ENCODE measurements at places on chromosomes 6 and 20.
A peak's percentile ranks its signal among the peaks of the same experiment; 100 is the strongest.

- no peak for DNase-seq
Measured at GRCh38 chr20:59829054-59829785, 104.2 kb downstream of the SYCP2 start.

GRCh38 chr6:43634702-43635303, 837 bp upstream of the MAD2L1BP start:
- no peak for DNase-seq

DNA sequence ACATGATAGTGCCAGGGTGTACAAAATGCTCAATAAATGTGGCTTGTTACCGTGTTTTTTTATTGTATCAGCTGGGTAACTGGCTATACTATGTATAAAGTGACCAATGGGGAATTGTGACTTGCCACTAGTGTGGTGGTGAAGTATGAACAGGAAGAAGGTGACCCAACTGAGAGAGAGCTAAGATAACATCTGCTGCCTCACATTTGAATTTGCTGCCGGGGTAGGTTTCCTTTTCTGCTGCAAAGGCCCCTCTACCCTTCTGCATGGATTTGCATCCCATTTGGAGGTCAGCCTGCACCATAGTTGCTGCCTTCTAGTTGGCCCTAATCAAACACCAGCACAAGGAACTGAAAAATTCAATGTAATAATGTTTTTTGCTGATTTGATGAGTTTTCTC, 24.1 kb downstream of the IL17A start:
- no peak for DNase-seq

- DNase-seq = no peak
Measured at GRCh38 chr20:4794846-4795245, 73.1 kb downstream of the PRND start.

DNA sequence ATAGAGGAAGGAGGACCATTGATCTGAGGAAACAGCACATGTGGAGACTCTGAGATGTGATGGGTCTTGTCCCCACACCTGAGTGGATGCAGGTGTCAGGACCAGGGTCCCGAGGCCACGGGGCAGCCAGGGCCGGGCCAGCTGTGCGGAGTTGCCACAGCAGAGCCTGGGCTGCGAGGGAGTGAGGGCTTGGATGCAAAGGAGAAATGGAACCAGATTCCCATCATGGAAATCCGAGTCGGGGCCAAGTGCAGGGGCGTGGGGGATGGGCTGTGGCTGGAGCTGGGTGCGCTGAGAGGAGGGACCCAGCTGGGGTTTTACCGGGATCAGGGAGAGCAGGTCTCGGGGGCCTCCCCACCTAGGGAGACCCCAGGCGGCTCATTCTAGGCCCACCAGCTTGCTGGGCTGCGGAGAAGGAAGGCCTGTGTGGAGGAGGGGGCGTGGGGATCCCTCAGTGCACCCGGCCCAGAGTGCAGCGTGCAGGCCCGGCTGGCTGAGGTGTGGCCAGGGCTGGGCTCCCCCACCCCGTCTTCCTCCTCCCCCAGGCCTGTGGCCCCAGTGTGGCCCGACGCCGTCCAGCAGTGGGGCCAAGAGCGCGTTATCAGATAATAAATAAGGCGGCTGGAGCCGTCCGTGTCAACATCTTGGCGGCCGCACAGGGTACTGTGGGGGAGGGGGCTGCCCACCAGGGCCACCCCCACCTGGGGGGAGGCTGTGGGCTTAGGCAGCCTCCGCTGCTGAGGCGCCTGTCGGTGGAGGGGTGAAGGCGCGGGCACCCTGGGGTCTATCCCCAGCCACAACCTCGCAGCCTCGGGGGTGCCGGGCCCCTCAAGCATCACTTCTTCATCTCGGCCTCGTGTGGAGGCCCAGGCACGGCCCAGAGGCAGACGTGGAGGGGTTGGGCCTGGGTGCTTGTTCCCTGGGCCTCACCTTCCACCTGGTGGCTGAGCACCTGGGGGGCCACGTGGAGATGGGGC, 17.2 kb downstream of the GATA5 start:
- no peak for DNase-seq

DNA sequence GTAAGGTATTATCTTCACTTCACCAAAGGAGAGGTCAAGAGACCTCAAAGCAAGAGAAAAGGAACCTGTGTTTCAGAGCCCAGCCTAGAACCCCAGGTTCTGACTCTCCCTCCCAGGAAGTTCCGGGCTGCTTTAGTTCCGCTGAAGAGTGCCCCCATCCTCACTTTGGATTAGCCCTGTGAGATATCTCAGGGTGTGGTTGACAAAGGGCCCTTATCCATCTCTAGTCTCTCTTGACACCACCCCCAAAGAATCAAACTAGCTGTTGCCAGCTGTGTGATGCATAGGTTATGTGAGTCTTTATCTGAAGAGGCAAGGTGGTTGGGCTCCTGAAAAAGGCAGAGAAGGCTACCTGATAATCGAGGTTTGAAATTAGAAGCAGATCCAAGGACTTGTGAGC, 20.6 kb downstream of the BRPF3 start:
- DNase-seq = no peak

- no peak for DNase-seq
Measured at GRCh38 chr20:20447196-20447595, 79.3 kb downstream of the INSM1 start.

DNA sequence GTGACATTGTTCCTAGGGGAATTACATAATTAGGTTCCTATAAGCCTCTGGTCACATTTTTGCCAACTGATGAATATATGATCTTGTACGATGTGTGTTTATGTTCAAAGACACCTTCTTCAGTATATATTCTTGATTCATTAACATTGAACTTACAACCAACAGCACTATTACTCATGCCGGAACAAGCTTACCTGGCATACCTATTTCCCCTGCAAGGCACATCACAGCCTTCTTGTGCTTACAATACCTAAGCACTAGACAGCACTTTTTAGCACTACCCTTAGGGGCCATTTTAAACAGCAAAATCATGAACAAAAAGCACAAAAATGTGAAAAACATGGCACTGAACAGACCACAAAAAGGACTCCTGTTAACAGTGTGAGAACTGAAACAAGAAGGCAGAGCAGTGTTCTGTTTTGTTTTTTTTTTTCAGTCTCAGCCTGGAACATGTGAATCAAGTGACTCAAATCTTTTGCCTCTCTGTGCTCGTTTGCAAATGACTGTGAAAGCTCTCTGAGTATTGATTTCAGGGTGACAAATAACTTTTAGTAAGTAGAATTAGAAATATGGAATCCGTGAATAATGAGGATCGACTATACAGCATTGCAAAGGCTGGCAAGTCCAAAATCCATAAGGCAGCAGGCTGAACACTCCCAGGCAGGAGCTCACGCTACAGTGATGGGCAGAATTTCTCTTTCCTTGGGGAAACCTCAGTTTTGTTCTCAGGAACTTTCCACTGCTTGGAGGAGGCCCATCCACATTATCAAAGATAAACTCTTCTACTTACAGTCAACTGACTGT, 102.3 kb upstream of the TSHZ2 start:
- no peak for DNase-seq

- DNase-seq = no peak
Measured at GRCh38 chr20:38291966-38292365, 12.0 kb upstream of the BPI start.

DNA sequence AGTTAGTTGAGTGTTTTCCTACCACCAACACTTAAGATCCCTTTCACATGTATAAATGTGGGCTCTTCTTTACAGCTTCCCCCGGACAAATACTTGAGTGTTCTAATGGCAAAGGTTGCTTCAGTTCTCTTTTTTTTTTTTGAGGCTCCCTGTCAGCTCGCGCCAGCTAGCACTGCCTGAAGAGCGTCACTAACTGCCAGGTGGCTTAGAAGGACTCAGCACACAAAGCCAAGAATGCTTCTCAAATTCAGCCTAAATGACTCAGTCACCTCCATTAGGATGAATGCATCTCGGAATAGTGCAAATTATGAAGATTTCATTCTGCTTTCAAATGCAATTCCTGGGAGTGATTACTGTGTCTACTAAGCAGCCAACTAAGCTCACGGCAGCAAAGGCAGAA, 150.7 kb upstream of the BTBD3 start:
- no peak for DNase-seq

GRCh38 chr6:5199702-5200101, 61.0 kb downstream of the LYRM4 start:
- no peak for DNase-seq

- DNase-seq = no peak
Measured at GRCh38 chr20:61436283-61436666, 184.2 kb downstream of the CDH4 start.

- DNase-seq = no peak
Measured at GRCh38 chr6:74942130-74942529, 263.7 kb downstream of the COL12A1 start.

DNA sequence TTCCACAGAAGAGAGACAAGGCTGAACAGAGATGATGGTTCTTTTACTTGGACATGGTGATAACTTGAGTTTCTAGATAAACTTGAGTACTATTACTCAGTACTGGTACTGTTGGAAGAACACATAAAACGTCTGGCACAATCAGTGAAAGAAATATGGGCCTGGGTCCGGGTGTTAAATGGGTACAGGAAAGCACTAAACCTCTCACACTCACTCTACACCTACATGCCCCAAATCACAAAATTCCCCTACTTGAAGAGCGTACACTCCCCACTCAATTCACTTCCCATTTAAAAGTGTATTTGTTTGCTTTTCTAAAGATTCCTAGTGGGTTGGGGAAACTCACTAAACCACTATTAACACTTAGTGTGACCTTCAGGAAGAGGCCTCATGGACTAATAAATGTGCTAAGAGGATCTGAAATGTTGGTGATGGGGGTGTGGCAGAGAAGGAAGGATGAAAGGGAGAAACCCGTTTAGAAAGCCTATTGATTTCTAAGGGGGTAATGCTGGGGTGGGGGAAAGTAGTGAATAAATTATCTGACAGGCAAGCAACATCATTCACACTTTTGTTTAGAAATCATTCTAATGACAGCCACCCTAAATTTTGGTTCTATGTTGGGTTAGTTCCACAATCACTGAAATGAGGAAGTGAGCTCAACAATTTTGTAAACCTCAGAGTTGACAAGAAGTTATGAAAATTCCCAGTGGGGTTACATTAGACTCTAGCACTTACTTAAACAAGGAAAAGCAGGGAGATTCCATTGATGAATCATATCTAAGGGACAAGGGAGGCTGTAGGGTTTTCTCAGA, 222.6 kb upstream of the MARCKS start:
- no peak for DNase-seq

GRCh38 chr6:29510746-29511300, 23.1 kb upstream of the MAS1L start:
- DNase-seq = no peak

DNA sequence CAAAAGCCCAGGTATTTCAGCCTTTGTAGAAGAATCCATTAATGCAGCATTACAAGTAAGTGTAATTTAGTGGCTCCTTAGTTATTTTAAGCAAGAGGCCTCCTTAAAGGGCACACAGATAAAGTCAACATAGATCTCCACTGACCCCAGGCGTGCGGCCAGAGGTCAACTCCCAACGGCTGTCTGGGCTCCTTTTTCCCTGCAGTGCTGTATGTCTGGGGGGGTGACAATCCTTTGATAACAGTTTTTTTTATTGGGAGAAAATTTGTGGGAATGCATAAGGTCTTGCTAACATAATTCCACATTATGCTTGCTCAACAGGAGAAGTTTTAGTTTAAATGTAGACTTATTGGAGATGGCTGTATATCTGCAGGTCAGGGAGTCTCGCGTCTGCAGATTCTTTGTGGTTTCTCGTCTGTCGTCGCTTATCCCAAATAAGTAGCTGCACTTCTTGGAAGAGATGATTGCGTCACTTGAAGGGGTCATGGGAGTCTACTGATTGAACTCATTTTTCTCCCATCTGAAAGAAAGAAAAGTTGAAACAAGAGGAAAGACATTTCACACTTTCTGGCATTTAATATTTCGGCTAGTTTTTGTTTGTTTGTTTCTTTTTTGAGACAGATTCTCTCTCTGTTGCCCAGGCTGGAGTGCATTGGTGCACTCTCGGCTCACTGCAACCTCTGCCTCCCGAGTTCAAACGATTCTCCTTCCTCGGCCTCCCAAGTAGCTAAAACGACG, 151.7 kb upstream of the AKAP12 start:
- DNase-seq = no peak

DNA sequence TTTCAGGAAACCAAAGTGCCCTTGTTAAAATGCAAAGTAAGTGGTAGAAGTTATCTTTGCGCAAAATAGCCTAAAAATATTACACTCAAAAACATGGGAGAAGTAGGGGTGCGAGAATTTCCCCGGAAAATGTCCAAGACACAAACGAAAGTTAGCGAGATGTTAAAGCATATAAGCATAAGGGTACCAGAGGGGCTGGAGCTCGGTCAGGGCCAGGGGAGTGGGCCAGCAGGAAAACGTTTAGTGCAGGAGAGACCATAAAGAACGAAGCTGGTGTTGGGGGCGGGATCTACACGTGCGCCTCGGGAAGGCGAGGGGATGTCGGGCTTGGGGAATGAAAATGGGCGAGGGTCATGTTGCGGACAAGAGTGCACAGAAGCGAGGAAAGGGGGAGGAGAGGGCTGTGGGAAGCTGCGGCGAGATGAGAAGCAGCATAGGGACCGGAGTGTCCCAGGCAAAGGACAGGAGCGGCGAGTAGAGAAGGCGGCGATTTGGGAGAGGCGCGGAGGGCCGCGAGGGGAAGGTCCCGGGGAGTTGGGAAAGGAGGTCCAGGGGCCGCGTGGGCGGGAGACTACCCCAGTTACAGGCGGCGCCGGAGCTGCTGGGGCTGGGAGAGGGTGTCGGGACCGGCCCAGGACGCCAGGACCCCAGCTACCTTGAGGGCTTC, 600 bp downstream of the XPO5 start:
- peak; percentile 58 for DNase-seq
